ENCODE measurements at places on chromosomes 6 and 20.
A peak's percentile ranks its signal among the peaks of the same experiment; 100 is the strongest.

GRCh38 chr6:25351485-25351884, 72.3 kb downstream of the CARMIL1 start:
- DNase-seq = no peak

DNA sequence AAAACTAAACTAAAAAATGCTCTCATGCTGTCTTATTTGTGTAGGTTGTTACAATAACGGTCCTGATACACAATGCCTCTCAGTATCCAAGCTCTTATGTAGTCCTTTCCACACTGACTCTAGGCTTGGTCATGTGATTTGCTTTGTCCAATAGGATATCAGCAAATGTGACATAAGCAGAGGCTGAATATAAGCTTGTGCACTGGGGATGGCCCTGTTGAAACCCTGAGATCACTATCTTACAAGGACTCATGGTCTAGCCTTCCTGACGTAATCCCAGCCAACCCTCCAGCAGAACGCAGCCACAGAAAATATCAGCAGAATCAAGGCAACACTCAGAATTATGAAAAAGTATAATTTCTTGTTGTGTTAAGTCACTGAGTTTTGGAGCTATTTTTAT, 145.1 kb upstream of the CCN2 start:
- DNase-seq = no peak

- DNase-seq = no peak
Observed at GRCh38 chr6:15457121-15457650, 205.6 kb downstream of the DTNBP1 start.

DNA sequence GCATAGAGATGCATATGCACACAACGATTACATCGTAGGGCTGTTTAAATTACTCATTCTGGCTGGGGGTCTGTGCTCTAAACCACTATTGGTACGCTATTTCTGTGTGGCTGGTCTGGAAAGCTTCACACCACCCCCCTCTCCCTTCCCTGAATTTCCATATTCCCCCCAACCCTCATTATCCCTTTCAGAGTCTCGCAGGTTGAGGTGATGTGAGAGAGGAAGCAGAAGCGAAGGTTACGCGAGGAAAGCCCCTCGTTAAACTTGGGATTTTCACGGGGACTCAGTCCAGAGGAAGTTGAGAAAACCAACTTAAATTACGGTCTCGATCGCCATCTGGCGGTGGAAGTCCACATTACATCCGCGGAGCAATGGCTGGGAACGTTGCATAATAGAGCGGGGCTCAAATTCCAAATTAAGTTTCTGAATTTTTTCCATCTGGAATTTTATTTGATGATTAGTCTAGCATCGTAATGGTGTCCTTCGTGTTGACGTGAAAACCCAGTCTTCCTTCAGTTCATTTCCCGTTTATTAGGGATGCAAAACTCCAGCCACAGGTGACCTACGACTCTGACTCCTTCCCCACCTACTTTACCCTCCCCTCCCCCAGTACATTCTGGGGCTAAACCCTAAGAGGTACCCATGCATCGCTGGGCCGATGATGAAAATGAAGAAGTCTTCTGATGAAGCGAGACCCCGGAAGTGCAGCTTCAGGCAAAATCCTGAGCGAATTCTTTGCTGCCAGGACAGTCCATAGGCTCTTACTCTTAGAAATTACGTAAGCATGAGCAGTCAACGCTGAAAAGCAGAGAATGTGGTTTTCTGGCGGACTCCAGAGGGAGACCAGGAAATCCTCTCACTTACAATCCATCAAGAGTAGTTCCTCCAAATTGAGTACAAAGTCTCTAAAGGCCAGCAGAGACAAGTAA, 19.7 kb downstream of the HLA-DOB start:
- DNase-seq = peak; percentile 73

DNA sequence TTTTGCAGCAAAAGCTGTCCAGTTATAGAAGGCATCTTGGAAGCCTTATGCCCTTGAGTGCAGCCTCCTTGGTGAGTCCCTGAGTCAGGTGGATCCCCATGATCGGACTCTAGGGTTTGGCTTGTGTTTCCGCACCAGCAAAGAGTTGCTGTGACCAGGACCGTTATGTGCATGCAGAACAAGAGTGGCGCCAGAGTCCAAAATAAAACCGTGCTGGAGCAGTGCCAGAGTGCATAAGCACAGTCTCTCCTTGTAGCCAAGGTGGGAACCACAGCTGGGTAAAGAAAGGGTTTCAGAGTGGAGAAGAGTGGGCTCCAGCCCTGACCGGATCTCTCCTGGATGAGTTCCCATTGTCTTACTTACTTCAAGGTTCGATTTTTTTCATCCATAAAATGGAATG, 58.6 kb downstream of the FOXA2 start:
- DNase-seq = no peak

- DNase-seq = no peak
Observed at GRCh38 chr20:63536241-63536977, 767 bp downstream of the PTK6 start.

GRCh38 chr6:36241728-36242127, 28.1 kb upstream of the PNPLA1 start:
- DNase-seq = no peak

DNA sequence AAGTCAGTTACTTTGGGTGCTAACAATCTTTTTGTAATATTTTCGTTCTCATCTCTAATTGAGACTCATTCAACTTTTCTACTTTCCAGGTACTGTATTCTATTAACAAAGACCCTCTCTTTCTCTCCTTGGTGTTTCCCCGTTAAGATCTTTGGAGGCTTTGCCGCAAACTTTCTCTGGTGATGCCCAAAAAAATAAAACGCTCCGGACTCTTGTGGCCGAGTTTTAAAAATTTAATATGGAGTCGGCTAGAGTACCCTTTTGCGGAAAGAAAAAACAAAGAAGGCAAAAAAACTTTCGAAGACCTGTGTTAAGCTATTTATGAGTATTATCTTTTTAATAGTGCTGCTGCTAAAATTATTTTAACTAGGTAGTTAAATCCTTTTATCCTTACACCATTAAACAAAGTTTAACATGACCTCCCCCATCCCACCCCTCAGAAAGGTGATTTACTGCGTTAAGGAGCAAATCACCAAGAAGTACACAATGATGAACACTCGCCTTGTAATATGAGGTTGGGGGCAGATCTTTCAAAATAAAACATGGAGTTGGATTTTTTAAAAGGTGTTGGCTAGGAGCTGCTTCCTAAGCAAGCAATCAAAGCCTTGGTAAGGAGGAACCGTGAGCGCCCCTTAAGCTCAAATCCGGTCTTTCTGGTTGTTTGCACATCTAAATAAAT, 10.0 kb downstream of the SIM1 start:
- DNase-seq = no peak

- no peak for DNase-seq
Observed at GRCh38 chr20:61370841-61371303, 118.8 kb downstream of the CDH4 start.

DNA sequence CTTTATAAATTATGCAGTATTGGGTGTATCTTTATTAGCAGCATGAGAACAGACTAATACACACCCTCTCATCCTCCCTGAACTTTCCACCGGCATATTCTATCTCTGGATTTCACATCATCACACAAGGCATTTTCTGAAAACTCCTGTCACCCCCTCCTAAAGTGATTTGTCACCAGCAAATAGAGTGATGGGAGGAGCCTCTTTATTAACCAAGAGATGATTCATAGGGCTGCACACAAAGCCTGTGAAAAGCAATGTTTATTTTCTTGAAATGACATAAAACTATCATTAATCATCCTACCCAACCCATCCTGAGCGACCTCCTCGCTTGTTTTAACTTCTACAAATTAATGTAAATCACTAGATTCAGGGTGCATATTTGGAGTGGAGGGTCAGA, 394.7 kb upstream of the SULF2 start:
- no peak for DNase-seq

DNA sequence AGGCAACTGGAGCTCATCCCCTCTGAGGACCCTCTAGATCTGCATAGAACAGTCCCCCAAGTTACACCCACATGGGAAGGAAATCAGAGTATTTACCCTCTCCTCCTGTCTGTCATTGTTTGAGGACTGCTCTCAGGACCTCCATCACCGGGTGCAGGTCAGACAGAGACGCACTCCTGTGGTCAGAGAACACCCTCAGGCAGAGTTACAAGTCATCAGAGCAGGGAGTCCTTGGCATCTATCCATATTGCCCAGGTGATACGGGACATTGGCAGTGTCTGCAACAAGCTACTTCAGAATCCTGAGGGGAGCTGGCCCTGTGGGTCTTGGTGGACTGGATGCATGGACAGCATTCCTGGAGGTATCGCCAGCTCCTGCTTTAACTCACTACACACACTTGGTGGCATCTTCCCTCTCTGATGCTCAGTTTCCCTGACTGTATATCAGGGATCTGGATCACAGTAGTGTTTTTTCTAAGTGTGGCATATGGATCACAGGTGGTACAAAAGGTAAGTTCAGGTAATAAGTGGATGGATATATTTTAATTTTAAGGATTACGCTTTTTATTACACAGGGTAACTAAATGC, 15.1 kb upstream of the ISM1 start:
- DNase-seq = no peak

DNA sequence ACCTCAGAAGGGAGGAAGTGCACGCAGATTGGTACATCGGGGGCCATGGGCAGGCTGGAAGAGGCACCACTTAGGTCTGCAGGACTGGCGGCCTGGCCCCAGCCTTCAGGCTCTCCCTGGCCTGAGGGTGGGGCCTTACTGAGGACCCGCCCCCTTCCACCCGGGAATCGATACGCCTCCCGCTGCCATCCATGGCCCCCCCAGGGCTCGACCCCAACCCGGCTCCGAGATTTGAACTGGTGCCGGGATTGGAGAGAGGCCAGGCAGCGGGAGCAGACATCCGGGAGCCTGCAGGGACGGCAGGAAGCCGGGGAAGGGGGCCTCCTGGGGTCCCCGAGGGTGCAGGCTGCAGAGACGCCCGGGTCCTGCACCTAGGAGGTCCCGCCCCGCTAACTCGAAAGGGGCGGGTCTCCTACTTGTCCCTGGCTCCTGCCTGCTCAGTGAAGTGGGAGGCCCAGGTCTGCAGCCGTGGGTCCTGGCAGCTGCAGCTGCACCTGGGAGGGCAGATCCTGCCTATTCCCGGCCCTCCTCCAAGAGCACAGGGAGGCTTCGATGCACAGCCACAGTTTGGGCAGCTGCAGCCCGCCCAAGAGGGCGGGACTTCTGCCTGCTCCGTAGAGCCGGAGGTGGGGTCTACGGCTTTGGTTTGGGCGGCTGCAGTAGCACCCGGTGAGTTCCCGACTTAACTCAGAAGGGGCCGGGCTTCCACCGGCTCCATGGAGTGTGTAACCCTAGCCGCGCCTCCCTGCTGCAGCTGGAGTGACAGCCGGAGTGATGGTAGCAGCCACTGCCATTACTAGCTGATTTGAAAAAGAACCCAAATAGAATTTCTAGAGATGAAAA, 35.2 kb upstream of the TBC1D22B start:
- no peak for DNase-seq

DNA sequence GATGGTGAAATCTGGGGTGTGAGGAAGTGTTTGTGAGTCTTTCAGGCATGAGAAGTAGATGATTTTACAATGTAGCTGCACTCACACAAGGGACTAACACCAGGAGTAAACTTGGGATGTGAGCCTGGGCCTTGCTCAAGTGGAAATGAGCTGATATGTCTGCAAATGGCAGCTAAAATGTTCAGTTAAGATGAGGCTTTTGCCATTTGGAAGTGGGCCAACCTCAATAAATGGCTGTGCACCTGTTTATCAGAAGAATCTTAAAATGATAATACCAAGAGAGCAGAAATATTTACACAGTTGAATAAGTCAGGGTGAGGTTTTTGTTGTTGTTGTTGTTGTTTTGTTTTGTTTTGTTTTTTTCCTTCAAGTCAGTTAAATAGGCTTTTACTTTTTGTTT, 25.7 kb upstream of the KLHL31 start:
- no peak for DNase-seq

- DNase-seq = no peak
Observed at GRCh38 chr20:46021361-46022359, 7.4 kb upstream of the SLC12A5 start.

DNA sequence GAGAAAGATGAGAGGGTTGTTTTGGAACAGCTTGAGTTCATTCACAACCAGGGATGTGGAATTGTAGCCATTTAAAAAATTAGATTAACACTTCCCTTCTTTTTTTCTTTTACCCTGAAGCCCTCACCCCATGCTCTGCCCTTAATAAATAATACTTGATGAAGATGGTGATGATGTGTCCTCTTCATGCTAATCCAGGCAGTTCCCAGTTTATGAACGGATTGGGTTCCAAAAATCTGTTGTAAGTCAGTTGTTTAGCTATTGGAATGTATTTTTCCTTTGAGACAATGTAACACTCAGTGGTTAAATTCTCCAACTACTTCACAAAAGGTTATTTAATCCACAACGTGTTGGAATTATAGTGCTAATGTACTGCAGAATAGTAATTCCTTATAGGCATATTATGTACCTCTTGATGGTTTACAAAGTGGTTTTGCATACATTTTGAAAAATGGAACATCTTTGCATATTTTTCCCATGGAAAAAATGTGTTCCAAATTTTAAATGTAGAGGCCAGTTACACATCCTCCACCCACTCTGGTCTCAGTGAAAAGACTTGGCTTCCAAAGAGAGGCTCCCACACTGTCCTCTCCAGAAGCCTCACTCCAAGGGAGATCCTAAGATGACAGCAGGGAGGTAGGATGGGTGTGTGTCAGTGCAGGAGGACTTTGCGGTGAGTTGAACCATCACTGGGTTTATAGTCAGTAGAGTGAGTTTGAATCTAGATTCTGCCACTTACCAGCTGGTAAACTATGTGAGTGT, 45.8 kb upstream of the CEP162 start:
- no peak for DNase-seq

DNA sequence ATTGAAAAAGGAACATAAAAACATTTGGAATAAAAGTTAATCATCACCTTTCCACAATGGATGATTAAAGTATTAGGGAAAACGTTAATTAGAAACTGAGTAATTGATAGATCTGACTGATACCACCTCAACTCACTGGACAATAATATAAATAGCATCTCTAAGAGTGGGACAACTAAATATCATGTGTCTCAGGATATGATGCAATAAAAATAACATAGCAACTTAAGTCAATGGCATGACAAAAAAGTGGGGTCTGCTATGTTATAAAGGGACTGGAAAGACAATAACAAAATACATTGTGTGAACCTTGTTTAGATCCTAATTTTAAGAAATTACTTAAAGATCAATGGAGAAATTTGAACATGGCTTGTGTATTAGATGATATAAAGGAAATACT, 10.3 kb downstream of the OR12D1 start:
- no peak for DNase-seq
